AG04450 (cell line): ENCODE measurements at places on chromosomes 16 and 17. TPM values are rescaled to one million over a fixed set of nuclear protein-coding genes. Genes with fewer than 3 reads are reported as not detected.

PTX4 gene
- not detected in 2 replicates for polyA plus RNA-seq

GRCh38 chr17:69870091-69870530 is 204.9 kb upstream of the KCNJ16 start:
- DNase-seq = peak; percentile 41

PRM1 gene
- polyA plus RNA-seq = not detected in 2 replicates

GRCh38 chr16:57564571-57565270 is 22.3 kb downstream of the ADGRG5 start:
- no peak for DNase-seq

DNA sequence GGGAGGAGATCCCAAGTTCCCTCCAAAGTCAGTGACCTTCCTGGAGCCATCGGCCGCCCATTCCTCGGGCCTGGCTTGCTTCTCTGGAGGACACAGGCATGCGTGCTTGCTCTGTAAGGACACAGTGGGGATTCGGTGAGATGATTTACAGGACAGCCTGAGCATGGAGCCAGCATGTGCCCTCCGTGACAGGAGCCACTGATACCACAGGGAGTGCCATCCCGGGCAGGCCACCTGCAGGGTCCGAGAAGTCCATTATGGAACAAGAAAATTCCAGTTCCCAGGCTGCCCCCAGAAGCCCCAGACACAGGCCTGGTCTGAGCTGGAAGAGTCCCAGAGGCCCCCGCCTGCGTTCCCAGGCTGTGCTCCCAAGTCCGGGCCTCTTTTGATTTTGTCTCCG is 47.9 kb downstream of the FOXL1 start:
- DNase-seq = no peak

CCL11 gene
- polyA plus RNA-seq = 0.73 and 0.89 TPM in 2 replicates

AURKB gene
- polyA plus RNA-seq = 5.9 and 7.7 TPM in 2 replicates

GRCh38 chr17:44677136-44677535 is 12.4 kb downstream of the CCDC43 start:
- no peak for DNase-seq

CX3CL1 gene
- 0.48 TPM in 2 replicates for polyA plus RNA-seq

NTN1 gene
- 0.05 and 0.16 TPM in 2 replicates for polyA plus RNA-seq

DNA sequence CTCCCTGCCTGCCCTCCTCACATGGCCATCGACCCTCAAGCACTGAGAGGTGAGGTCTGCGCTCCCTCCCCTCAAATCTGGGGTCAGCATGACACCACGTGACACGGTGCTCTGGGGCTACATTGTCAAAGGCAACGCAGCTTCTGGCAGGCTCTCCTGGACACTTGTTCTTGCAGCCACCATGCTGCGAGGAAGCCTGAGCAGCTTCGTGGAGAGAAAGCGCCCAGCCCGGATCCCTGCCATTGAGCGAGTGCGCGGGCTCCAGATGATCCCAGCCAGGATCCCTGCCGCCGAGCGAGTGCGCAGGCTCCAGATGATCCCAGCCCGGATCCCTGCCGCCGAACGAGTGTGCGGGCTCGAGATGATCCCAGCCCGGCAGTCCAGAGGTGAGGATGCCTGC is 70.9 kb upstream of the METRNL start:
- DNase-seq = no peak

- no peak for DNase-seq
These were observed 10.5 kb upstream of the C17orf58 start for GRCh38 chr17:68006797-68007196.

GRCh38 chr17:30926516-30926915 is 4.8 kb downstream of the ADAP2 start:
- no peak for DNase-seq

- peak; percentile 87 for DNase-seq
These were observed 115.8 kb downstream of the NPIPB11 start for GRCh38 chr16:29290631-29291247.

CASKIN1 gene
- 0.01 and 0.02 TPM in 2 replicates for polyA plus RNA-seq

EVI2B gene
- 0.30 and 0.41 TPM in 2 replicates for polyA plus RNA-seq

GRCh38 chr16:85262558-85263238 is 150.4 kb upstream of the CIBAR2 start:
- no peak for DNase-seq

DNA sequence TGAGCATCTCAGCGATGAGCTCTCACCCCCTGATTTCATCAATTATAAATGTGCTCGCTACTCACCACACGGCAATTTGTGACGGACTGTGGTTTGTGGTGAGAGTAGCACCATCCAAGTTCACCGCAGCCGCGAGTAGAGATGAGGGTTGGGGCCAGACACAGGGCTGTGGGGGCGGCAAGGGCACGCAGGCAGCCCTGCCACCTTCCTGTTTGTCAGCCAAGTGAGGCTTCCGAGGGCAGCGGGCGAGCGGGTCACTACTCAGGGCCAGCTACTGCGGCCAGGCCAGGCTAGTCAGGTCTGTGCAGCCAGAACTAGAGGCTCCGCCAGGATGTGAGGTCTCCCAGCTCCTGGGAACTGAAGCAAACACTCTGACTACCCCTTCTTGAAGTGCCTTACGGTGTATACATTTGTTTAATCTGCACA is 39.6 kb upstream of the MEOX1 start:
- DNase-seq = no peak

TMEM100 gene
- 0.63 and 0.67 TPM in 2 replicates for polyA plus RNA-seq

- DNase-seq = no peak
These were observed 6.9 kb downstream of the TSC2 start for GRCh38 chr16:2054543-2055245.

- DNase-seq = no peak
These were observed 18.4 kb downstream of the FOXJ1 start for GRCh38 chr17:76122431-76123190.

- DNase-seq = no peak
These were observed 7.1 kb downstream of the LITAFD start for GRCh38 chr16:8888951-8889892.

DPEP3 gene
- polyA plus RNA-seq = not detected in 2 replicates

- DNase-seq = no peak
These were observed 4.4 kb downstream of the EPN3 start for GRCh38 chr17:50536683-50537646.

GRCh38 chr17:44186307-44187130 is at the start of gene TMUB2:
Gene TMUB2 (plus strand): TSS chr17:44186972. CDS start chr17:44187709, 737 bp downstream.
- DNase-seq = peak; percentile 99

GRCh38 chr17:64095144-64095882 is 34.6 kb downstream of the ERN1 start:
- no peak for DNase-seq

GRCh38 chr17:48153691-48154358 is 46.3 kb downstream of the SNX11 start:
- DNase-seq = peak; percentile 3

MAPT gene
- 0.21 and 0.27 TPM in 2 replicates for polyA plus RNA-seq

- no peak for DNase-seq
These were observed 441.3 kb downstream of the SHISA9 start for GRCh38 chr16:13342675-13343074.
